ENCODE measurements at places on chromosomes 1 and 21.
A peak's percentile ranks its signal among the peaks of the same experiment; 100 is the strongest.

GRCh38 chr1:58572690-58573089, 4.4 kb downstream of the TACSTD2 start:
- no peak for DNase-seq

DNA sequence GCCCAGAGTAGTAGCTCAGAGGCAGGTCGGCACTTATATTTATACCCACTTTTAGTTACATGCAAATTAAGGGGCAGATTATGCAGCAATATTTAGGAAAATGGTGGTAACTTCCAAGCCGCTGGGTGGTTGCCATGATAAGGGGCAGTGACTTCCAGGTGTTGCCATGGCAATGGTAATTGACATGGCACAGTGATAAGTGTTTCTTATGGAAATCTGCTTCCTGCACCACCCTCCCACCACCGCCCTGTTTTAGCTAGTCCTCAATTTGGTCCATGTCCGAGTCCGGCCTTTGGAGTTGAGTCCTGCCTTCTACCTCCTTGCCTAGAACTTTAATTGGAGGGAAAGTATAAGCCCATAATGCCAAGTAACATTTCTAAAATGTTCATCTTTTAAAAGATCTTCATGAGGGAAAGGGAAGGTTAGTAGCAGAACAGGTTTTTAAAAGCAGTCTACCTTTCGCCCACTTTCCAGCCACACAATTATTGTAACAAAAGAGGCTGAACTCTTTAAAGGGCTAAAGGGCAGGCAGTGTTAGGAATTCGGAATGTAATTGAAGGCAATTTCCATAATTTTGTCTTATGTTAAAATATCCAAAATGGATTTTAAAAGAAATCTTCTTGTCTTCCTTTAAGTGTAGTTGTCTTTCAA, 21.7 kb downstream of the ZBTB8B start:
- DNase-seq = peak; percentile 43

- DNase-seq = peak; percentile 88
These were observed 280.1 kb upstream of the ST6GALNAC5 start for GRCh38 chr1:76587212-76587611.

- no peak for DNase-seq
These were observed 20.9 kb downstream of the HENMT1 start for GRCh38 chr1:108639899-108640560.

GRCh38 chr1:15883326-15883725, 35.8 kb downstream of the SPEN start:
- no peak for DNase-seq

- DNase-seq = peak; percentile 15
These were observed 459.0 kb downstream of the SIPA1L2 start for GRCh38 chr1:232170909-232171308.

GRCh38 chr21:42633858-42634257, 19.6 kb upstream of the PDE9A start:
- DNase-seq = no peak

DNA sequence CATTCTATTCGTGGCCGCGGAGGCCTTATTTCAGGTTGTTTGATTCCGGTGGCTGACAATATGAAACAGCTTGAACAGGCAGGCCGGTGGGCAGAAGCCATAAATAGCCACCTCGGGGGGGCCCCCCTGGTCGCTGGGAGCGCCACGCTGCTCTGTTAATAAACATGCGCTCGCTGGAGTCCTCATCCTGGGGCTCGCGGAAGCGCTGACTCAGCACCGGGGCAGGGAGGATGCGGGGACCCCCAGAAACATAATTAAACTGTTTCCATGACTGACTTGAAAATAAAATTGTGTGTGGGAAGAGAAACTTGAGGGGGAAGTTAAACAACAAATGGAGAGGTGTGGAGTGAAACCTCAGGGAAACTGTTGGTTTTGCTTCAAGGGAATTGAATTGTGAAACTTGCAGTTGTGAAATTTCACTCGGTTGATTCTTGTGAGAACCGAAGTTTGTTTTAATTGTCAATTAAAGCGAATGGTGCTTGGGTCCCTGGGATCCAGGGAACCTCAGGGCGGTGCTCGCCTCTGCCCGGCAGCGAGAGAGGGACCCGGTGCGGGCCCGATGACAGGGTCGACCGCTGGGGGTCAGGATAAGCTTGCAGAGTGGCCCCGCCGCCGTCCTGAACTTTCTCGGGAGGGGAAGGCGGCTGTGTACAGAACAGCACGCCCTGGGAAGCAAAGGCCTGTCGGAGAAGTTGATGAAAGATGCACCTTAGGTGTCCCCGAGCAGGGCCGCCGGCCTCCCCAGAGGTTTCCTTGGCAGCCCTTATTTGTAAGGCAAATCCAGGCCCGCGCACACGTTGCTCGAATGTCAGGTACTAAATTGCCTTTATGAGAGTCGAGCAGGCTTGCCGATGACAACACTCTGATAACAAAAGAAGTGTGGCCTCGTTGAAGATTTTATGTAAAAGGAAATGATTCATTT, 176.9 kb upstream of the LMO4 start:
- no peak for DNase-seq

DNA sequence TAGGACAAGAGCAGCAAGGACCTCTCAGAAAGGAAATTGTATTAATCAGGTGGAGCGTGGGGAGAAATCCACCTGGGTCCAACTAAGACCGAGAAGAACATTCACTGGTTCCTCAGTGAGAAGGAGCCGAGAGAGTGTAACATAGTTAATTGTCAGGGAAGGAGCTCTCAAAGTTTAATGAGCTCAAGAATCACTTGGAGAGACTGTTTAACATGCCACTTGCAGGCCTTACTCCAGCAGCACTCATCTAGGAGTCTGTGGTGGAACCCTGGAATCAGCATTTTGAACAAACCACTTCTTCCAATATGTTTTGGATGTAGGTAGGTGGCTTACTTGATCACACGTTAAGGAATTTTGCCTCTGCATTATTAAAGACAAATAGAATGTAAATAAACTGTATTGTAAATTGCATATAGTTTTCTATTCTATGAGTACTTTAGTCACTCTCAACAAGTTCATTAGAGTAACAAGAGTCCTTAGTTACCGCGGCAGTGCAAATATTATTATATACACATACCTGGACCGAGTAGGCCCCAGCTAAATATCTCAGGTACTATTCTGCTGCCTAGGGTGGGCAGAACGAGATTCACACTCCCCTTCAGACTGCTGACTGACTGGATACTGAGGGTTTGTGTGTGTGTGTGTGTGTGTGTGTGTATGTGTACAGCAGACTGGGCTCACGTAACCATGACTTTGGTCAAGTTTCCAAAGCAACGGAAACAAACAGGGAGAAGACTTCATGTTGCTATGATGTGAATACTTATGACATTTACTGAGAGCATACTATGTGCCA, 203.2 kb upstream of the USP24 start:
- DNase-seq = no peak

- DNase-seq = no peak
These were observed 4.1 kb downstream of the DISC1 start for GRCh38 chr1:231630558-231631205.

DNA sequence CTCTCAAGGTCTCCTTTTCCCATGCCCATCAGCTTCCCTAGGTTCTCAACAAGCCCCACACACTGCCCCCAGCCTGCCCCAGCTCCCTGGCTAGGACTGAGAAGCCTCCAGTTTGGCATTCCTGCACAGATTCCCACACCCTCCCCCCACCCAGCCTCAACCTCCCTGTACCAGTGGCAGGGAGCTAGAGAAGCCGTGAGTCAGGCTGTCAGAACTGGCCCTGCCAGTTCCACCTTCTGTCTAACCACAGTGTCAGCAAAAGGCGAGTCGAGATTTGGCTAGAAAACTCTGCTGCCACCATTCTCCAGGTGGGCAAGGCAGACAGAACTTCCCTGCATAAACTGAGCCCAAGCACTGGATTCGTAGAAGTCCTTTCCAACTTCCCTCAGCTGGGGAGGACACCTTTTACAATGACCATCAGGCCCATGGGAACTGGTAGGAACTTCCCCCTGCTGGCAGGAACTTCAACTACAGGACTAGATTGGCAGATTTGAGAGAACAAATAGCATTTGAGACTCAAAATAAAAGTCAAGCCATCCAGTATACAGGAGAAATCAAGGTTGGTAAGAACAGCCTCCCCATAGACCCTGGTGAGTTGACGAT, 31.0 kb downstream of the TNNT2 start:
- DNase-seq = peak; percentile 54

- peak; percentile 24 for DNase-seq
These were observed 25.2 kb upstream of the CDCA8 start for GRCh38 chr1:37667023-37667671.
